ENCODE measurements at places on chromosomes 11 and 22.

- no peak for DNase-seq
Measured at GRCh38 chr11:75780888-75781287, 12.3 kb downstream of the DGAT2 start.

GRCh38 chr11:83611600-83611999 is 325.4 kb upstream of the CCDC90B start:
- DNase-seq, result no peak

- DNase-seq, result no peak
Measured at GRCh38 chr22:30627471-30627870, 8.1 kb upstream of the SLC35E4 start.

- DNase-seq, result no peak
Measured at GRCh38 chr11:26729284-26729683, 7.4 kb upstream of the SLC5A12 start.

- no peak for DNase-seq
Measured at GRCh38 chr11:39011797-39012196, 2413.8 kb upstream of the RAG2 start.

GRCh38 chr22:40183029-40183581 is 5.4 kb downstream of the TNRC6B start:
- no peak for DNase-seq

DNA sequence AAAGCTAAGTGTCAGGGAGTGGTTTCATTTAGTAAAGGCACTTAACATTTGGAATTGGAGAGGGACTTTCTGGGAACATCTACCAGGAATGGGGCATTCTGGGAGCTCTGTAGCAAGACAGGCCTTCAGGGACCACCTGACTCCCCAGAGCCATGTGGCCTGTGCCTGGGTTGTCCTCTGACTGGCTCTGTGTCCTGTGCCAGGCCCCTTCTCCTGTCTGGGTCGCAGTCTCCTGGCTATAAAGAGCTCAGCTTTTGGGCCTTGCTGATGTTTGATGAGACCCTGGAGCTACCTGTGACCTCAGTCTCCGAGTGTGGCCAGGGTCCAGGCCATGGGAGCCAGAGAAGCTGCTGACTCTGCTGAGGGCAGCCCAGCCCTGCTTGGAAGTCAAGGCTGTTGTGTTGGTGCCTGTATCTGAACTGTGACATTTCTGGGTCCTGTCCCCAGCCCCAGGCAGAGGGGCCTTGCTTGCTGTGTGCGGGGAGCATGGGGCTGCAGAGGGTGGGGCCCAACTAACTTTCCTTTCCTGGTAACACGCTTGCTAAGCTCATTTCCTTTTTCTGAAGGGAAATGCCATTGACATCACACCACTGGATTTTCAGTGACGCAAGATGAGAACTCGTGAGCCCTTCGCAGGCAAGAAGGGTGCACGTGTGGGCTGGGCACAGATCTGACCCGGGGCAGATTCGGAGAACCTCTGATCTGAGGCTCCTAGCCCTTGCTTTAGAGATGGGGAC is 41.3 kb downstream of the LRRC32 start:
- no peak for DNase-seq

DNA sequence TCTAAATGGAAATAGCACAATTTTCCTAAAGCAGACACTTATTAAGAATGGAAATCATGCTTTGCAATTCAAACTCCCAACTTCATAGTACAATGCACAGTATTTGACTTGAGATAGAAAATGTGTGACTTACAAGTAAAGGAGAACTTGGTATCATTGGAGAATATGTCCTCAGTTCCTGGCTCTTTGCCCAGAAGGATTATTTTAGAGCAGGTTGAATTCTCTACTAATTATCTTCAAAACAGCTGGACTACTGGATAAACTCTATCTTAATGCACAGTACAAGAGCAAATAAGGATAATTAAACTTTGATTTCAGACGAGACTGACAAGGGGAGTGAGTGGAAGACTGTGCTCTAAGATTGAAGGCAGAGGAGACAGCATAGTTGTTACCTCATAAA is 839.4 kb downstream of the OPCML start:
- no peak for DNase-seq

GRCh38 chr11:1734641-1735081 is 15.7 kb downstream of the IFITM10 start:
- no peak for DNase-seq

DNA sequence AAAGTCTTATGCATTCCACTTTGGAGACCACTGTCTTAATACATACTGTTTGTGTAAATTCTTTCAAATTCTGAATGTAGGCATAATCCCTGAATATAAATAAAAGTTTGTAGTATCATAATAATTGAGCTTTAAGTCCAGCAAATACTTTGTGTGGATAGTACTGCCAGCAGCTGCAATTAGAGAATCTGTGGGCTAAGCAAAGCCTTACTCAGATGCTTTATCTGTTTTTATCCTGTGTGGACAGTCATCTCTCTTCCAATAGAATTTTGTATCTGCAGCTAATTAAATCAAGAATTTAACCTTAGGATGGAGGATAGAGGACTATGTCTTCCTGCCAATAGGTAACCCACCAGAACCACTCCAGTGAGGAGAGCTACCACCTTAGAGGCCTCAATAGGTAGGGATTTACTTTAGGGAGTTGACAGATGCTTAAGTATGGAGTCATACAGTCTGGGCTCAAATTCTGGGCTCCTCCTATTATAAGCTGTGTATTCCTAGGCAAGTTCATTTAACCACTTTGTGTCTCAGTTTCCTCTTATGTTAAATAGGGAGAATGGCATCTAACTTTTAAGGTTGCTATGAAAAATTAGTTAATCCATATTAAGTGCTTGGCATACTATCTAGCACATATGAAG is 71.1 kb downstream of the STIM1 start:
- no peak for DNase-seq

DNA sequence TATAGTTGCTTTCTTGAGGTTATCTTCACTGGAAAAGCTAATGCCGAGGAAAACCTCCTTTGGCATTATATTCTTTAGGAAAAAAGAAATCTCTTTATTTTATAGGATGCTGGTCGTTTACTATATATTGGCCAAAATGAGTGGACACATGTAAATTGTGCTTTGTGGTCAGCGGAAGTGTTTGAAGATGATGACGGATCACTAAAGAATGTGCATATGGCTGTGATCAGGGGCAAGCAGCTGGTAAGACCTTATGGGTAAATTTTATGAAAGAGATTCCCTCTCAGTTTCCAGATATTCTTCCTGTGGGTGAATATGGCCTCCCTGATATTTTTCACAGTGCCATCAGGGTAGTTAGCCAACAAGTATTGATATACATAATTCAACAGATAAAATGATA is 29.4 kb upstream of the TTC36 start:
- DNase-seq, result no peak

DNA sequence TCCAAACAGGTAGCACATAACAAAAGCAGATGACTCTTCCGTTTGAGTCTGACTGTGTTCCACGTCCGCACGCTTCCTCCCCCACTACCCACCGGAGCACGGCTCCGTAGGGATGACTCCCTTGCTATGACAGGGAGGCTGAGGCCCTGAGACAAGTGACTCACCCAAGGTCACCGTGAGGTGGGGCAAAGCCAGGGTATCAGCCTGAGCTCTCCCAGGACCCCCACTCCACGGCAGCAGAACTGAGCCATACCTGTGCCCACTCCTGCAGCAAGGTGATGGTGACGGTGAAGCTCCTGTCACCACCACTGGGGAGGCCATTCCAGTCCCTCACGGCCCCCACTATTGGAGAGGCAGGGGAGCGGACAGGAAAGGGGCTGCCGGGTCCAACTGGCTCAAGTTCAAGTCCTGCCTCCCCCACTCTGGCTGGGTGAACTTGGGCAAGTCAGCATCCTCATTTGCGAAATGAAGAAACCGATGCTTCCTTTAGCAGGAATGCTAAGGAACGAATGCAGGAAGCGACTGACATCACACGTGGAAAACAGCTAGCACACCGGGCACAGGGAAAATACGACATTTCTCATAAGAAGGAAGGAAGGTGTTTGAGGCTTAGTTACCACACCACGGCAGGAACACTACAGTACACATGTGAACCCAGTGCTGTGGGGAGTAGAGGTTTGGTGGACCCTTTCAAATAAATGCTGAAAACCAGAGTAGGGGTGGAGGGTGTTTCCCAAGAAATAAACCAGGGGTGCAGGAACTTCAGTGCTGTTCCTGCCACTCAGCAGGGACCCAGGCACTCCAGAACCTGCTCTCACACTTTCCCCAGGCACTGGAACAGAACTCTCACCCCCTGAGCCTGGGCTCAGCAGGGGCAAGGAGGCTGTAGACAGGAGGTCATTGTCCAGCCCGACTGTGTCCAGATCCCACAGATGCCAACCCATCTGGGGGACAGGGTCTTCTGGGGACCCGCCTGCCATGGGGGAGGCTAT is 32.4 kb upstream of the CBX7 start:
- DNase-seq, result no peak
